ENCODE measurements at places on chromosomes 2 and 18. TPM values are rescaled to one million over a fixed set of nuclear protein-coding genes. Genes with fewer than 3 reads are reported as not detected.

Gene TPGS2
- polyA plus RNA-seq = 39.4 TPM

Gene DPYSL5
- 39.8 TPM for polyA plus RNA-seq

Gene LRRFIP1
- polyA plus RNA-seq = 184 TPM

Gene STPG4
- polyA plus RNA-seq = not detected

Gene ABCG5
- not detected for polyA plus RNA-seq

Gene SULT6B1
- polyA plus RNA-seq = not detected

Gene ERICH2
- 0.56 TPM for polyA plus RNA-seq

Gene ARHGEF4
- 7.4 TPM for polyA plus RNA-seq

Gene SEMA4C
- polyA plus RNA-seq = 38.8 TPM

Gene C2orf81
- polyA plus RNA-seq = 2.7 TPM

Gene FIGN
- 0.99 TPM for polyA plus RNA-seq

Gene IL1RL1
- polyA plus RNA-seq = 0.41 TPM

Gene SMAD4
- polyA plus RNA-seq = 86.1 TPM

Gene TPO
- polyA plus RNA-seq = 0.25 TPM

Gene ZNF396
- 1.3 TPM for polyA plus RNA-seq

Gene CDK5R2
- not detected for polyA plus RNA-seq

Gene ELOA2
- polyA plus RNA-seq = not detected

Gene ASXL3
- 4.7 TPM for polyA plus RNA-seq

Gene IL36A
- not detected for polyA plus RNA-seq

Gene EN1
- 8.3 TPM for polyA plus RNA-seq

Gene OTOS
- polyA plus RNA-seq = not detected

Gene REG3A
- not detected for polyA plus RNA-seq

Gene RMND5A
- polyA plus RNA-seq = 36.6 TPM

Gene KLHL41
- polyA plus RNA-seq = 3,726 TPM

Gene NT5C1B
- not detected for polyA plus RNA-seq

Gene DUSP2
- 3.6 TPM for polyA plus RNA-seq

Gene CCDC85A
- 6.1 TPM for polyA plus RNA-seq

Gene SPR
- polyA plus RNA-seq = 4.4 TPM

Gene FAM110C
- polyA plus RNA-seq = 0.94 TPM

Gene SKOR2
- polyA plus RNA-seq = not detected

Gene ADAM23
- 8.2 TPM for polyA plus RNA-seq

Gene MAP3K19
- polyA plus RNA-seq = not detected

Measured in hindlimb muscle (tissue), 1 donor.